ENCODE measurements at places on chromosomes 1 and 21. TPM values are rescaled to one million over a fixed set of nuclear protein-coding genes. Genes with fewer than 3 reads are reported as not detected.
A peak's percentile ranks its signal among the peaks of the same experiment; 100 is the strongest.

DNA sequence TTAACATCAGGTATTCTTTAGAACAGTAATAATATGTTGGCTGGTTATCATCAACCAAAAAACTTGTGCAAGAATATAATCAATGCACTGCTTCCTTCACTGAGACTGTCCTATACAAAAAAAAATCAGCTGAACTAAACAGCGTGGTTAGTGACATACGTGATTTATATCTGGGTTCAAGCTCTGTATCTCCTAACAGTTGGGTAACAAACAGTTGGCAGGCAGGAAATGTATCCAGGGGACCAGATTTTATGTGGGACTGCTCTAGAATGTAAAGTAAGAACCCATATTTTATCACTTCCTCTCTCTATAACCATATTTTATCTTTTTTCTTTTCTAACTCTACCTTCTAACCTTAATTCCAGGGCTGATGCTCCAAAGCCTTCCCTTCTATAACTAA, 8.0 kb downstream of the ACBD6 start:
- DNase-seq, result no peak

Gene OR2M5
- not detected for total RNA-seq

Gene TMIGD3
- 0.42 TPM for total RNA-seq

Gene CHIA
- total RNA-seq, result not detected

Gene TARS2
- 19.1 TPM for total RNA-seq

GRCh38 chr1:105427543-105427942, 1628.9 kb upstream of the PRMT6 start:
- DNase-seq, result no peak

- DNase-seq, result no peak
These were observed 12.4 kb downstream of the EPHB2 start for GRCh38 chr1:22722901-22723550.

- no peak for DNase-seq
These were observed 271.4 kb upstream of the NR5A2 start for GRCh38 chr1:199756066-199756465.

- DNase-seq, result no peak
These were observed 179.2 kb upstream of the LMO4 start for GRCh38 chr1:87149241-87150041.

GRCh38 chr1:114117654-114118053, 36.0 kb downstream of the SYT6 start:
- no peak for DNase-seq

DNA sequence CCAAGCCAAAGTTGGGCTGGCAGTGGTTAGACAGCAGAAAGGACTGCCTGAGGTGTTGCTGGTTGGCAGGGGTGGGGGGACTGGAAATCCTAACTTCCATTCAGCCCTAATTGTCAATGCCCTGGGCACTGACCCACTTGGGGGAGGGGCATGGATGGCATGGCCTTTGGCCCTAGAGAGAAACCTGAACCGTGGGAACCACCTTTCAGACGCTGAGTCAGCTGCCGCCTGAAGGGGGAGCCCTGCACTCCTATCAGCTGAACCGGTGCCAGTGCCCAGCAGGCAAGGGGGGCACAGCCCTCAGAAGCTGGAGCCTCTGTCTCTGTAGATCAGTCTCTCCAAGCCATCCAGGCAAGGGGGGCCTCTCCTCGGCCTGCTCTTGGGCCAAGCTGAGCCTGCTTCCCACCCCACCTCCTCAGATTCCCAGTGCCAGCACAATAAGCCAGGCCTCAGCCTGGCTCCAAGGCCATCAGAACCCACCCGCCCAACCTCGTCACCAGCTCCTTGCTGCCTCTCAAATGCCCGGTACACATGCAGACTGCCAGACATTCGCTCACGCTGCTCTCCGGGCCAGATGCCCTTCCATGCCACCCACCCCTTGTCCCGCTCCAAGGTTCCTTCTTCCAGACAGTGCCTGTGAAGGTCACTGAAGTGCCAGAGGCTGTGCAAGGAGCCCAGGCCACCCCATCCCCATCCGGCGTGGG, 11.6 kb downstream of the TINAGL1 start:
- peak; percentile 87 for DNase-seq

GRCh38 chr1:15762546-15762945, 4.0 kb downstream of the FBLIM1 start:
- no peak for DNase-seq

DNA sequence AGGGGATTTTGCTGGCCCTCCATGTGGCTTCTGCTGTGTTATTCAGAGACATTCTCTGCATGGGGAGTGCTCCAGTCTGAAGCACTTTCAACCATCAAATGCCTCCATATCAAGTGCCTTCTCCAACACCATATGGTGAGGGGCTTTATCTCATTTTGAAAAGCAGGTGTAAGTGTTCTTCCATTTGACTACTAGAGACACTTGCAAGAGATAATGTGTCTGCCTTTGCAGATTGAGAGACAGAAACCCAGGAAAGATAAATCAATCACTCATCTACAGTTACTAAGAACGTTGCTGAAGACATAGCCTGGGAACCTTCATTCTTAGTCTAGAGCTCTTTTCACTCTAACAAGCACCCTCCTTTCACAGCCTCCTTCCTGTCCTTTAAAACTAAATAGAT, 29.5 kb upstream of the REG4 start:
- no peak for DNase-seq

- peak; percentile 72 for DNase-seq
These were observed 21.6 kb upstream of the C1orf159 start for GRCh38 chr1:1137256-1138045.

DNA sequence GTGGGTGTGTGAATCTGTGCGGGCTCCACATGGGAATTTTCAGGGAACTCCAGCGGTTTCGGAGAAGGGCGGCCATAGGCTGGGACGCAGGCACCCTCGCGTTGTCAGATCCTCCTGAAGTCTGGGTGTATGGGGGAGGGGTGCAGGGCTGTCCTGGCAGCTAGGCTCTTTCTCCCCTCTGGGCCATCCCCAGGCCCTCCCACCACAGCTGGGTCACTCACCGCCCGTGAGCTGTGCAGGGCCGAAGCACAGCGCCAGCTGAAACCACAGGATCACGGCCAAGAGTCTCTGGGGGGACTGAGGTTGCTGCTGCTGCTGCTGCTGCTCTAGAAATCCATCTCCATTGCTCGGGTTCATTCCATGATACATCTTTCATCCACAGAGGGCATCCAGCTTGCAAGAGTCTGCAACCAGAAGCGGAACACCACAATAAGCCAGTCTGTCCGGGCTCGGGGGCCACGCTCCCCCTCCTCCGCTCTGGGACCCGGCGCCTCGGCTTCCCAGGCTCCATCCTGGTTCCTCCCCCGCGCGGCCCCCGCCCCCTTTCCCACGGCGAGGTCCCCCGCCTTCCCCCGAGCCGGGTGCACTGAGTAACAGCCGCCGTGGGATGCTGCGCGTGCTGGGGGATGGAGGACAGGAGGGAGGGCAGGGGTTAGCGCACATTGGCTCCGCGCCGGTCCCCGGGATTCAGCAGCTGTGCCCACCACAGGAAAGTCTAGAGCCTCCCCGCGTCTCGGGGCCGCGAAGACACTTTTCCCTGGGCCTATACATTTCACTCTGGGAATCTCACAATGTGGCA, 720 bp downstream of the SUSD4 start:
- no peak for DNase-seq

Gene CYP4A22
- total RNA-seq, result not detected

GRCh38 chr1:199929556-199929955, 98.0 kb upstream of the NR5A2 start:
- DNase-seq, result no peak

- DNase-seq, result peak; percentile 78
These were observed 20.7 kb upstream of the MAPKAPK2 start for GRCh38 chr1:206663832-206664652.

Gene TP73
- 0.29 TPM for total RNA-seq

- no peak for DNase-seq
These were observed 37.2 kb upstream of the TRAPPC10 start for GRCh38 chr21:43974791-43975468.

Gene TPRG1L
- total RNA-seq, result 81.5 TPM

DNA sequence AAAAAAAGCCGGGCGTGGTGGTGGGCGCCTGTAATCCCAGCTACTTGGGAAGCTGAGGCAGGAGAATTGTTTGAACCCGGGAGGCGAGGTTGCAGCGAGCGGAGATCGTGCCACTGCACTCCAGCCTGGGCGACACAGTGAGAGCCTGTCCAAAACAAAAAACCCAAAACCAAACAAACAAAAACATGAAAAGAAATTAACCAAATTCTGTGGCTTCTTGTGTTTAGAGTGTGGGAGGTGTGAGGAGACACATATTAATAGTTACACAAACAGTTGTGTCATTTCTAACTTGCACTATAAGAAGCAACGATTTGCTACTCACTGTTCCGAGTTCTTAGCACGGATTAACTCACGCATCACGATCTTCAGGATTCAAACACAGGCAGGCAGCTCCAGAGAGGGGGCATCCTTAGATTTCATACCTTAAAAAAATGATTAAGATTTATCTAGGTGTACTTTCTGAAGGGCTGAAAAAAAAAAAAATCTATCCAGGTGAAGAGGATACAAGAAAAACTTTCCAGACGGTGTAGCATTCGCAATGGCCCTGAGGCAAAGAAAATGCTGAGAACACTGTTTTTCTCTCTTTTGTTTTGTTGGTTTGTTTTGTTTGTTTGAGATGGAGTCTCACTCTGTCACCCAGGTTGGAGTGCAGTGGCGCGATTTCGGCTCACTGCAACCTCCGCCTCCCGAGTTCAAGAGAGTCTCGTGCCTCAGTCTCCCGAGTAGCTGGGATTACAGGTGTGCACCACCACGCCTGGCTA, 713 bp upstream of the HMGCL start:
- DNase-seq, result no peak

Gene C8A
- not detected for total RNA-seq

- no peak for DNase-seq
These were observed 16.7 kb downstream of the COLGALT2 start for GRCh38 chr1:184020855-184021254.

- no peak for DNase-seq
These were observed 472.3 kb upstream of the BRINP3 start for GRCh38 chr1:190949939-190950338.

GRCh38 chr1:230747127-230747730, at the start of gene CAPN9:
Gene CAPN9, plus strand, starts transcription at chr1:230747388. Its CDS starts 109 bp downstream, at chr1:230747497.
- peak; percentile 32 for DNase-seq

DNA sequence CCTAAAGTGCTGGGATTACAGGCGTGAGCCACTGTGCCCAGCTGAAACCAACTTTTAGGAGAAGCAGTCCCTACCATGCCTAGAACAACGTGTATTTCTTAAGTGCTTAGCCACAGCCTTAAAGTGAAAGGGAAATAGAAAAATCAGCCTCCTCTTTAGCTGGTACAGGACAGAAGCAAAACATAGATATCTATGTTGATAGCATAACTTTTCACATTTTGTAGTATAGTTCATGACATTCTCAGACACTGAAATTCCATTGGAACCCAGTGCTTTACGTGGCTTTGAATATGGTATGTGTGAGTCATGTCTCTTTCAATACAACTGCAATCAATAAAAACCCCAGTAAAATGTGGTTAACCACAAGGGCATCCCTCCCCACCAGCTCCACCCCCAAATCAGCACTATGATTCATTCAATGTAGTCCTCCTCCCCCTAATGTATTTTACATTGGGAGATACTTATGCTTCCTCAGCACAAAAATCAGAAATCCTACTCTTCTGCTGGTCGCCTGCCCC, 32.1 kb downstream of the TGFB2 start:
- no peak for DNase-seq

Gene L1TD1
- 5.7 TPM for total RNA-seq

Gene IRF6
- total RNA-seq, result 87.5 TPM

DNA sequence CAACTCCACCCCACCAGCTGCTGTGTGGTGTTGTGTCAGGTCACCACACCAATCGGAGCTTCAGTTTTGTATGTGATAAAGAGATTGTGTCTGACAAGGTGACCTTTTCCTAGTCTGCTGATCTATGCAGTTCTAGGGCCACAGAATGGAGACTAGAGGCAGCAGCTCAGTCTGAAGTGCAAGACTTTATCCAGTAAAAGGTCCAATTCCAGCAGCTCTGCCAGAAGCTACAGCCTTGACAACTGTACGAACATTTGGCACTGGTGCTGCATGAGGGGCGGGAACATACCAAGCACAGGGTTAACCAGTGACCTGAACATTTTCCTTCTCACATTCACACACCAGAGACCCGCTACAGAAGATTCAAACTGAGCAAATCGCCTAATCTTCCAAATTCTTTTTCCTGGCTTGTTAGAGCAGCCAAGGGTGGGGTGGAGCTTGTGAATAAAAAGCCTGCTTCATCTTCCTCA, 9.3 kb downstream of the FMO1 start:
- DNase-seq, result no peak

DNA sequence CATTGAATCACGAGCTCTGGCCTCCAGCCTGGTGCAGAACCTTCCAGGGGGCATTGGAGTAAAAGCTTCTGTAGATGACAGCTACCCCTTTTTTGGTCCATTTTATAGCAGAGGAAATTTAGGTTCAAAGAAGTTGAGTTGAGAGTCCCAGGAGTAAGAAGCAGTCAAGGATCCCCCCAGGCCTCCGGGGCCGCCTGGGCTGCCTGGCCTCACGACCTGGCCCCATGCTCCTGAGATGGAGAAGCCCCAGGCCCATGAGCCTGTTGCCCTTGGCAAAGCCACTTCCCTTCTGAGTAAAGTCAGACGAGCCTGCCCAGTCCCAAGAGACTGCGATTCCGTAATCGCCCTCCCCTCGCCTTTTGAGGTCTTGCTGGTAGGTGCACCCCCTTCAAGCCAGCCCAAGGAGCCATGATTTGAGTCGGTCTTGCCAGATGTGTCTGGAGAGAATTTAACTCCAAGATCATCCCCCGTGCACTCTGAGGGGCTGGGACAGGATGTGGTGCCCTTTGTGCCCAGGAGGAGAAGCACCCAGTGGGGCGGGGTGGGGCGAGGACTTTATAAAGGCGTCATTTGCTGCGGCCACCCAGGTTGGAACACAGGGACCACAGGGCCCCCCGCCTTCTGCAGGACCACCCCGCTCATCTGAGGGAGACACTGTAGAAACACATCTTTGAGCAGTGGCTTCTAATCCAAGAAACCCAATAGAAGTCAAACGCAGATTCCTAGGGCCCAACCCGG, 30.1 kb downstream of the PDE9A start:
- DNase-seq, result no peak

DNA sequence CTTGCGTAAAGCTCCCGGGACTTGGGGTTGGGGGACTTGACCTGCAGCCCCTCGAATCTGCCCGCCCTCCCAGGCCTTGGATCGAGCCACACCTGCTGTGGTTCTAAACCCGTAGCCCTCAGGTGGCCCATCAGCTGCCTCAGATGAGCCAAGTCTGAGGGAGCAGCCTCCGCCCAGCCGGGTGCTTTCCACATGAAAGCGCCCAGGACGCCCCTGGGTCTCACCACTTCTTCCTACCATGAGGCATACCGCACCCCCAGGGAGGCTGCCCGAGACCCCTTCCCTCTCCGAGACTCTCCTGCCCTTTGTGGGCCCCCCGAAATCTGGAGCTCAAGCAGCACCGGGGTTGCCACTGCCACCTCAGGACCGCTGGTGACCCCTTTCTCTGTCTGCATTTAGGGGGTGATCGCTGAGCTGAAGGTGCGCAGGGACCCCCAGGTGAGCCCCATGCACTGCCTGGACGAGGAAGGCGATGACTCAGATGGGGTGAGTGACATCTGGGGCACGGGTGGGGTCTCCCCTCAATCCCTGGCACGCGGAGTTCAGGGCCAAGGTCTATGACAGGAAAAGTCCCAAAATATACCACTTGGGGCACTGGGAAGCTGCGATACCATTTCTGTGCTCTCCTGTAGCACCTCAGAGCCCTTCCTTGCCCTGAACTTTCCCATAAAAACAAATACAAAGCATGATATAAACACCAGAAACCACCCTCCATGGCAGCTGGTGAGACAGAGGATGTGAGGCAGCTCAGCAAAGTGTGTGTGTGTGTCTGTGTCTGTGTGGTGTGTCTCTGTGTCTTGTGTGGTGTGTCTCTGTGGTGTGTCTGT, 68.5 kb downstream of the SLC19A1 start:
- no peak for DNase-seq
